ENCODE measurements at places on chromosomes 13 and 19.

- peak; percentile 77 for DNase-seq
These were observed 26.8 kb upstream of the CEACAM21 start for GRCh38 chr19:41548954-41549688.

DNA sequence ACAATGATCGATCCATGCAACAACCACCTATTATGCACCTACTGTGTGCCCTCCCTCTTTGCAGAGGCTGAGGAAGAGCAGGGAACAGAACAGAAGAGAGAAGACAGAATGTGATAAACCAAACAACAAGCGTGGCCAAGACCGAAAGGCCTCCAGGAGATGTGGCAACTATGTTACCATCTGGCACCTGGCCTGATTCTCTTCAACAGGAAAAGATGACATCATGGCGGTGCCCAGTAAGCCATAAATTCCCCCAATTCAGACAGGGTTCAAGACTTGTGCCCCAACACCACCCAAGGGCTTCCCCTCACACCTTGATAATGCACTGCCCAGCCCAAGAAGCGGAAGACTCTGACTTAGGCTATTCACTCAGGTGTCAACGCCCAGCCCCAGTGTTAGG is 44.3 kb downstream of the SLC7A1 start:
- no peak for DNase-seq

GRCh38 chr19:6235031-6235951 is 44.5 kb downstream of the MLLT1 start:
- no peak for DNase-seq

DNA sequence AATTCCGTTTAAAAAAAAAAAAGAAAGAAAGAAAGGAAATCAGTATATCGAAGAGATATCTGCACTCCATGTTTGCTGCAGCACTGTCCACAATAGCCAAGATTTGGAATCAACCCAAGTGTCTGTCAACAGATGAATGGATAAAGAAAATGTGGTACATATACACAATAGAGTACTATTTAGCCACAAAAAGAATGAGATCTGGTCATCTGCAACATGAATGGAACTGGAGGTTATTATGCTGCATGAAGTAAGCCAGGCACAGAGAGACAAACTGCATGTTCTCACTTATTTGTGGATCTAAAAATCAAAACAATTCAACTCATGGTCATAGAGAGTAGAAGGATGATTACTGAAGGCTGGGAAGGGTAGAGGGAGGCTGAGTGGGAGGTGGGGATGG is 16.3 kb downstream of the ZNF565 start:
- no peak for DNase-seq

GRCh38 chr19:30332445-30333234 is 39.5 kb upstream of the ZNF536 start:
- no peak for DNase-seq

- no peak for DNase-seq
These were observed 1730.1 kb upstream of the PRR20A start for GRCh38 chr13:55410398-55411330.

GRCh38 chr19:3359919-3360420 is 6.4 kb upstream of the NFIC start:
- DNase-seq, result no peak

- no peak for DNase-seq
These were observed 294.9 kb downstream of the NDFIP2 start for GRCh38 chr13:79775830-79776229.

- no peak for DNase-seq
These were observed at the start of gene ARL11 for GRCh38 chr13:49627831-49628652. Gene ARL11 (plus strand): TSS chr13:49628507. CDS start chr13:49630448, 1,941 bp downstream.

GRCh38 chr13:98386637-98387036 is 190.3 kb downstream of the STK24 start:
- no peak for DNase-seq

GRCh38 chr13:75458696-75459422 is 23.1 kb downstream of the TBC1D4 start:
- no peak for DNase-seq

Data from CD4-positive, alpha-beta memory T cell (primary cell).